ENCODE measurements at places on chromosomes 3 and 15.

DNA sequence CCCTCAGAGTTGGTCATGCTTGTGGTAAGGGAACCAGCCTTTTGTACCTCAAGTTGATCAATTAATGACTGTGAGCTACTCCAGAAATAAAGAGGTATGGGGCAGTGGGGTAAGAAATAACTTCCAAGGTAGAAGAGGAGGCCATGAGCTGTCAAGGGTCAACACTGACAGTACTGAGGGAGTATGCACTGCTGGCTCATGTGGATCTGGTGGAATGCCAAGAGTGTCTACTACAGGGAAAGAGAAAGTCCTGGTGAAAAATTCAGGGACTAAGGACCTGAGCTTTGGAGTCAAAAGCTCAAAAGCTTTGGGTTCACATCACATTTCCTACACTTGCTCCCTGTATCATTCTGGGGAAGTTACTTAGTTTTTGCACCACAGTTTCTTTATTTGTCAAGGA lies 154.9 kb downstream of the SEMA6D start:
- no peak for DNase-seq

DNA sequence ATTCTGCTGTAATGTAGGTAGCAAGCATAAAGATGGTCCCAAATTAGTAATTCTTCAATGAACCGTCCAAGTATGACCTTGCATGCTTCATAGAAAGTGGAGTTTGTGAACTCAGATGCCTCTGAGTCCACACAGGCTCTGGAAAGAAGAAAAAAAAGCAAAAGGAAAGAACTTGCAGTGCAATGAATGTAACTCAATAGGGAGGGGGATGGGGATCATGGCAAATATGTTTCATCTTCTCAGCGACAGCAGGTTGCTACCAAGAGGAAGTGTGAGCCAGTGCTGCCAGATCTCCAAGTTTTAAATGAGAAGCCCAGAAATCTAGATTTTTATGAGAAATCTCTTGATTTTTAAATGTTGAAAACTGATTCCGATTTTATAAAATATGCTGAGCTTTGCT lies 50.3 kb downstream of the IL20RB start:
- no peak for DNase-seq

- DNase-seq = peak; percentile 84
Observed at GRCh38 chr3:17742102-17742879, at the start of gene TBC1D5. TSS of gene TBC1D5 (minus strand) at chr3:17742631. CDS start at chr3:17508570, 234,061 bp downstream.

- DNase-seq = no peak
Observed at GRCh38 chr3:11015369-11015768, 22.8 kb downstream of the SLC6A1 start.

GRCh38 chr3:53009826-53010539 lies 35.9 kb downstream of the SFMBT1 start:
- DNase-seq = no peak
